ENCODE measurements at places on chromosomes 11 and 22.

GRCh38 chr11:105070306-105070705, 25.2 kb upstream of the CARD16 start:
- peak; percentile 30 for DNase-seq

- no peak for DNase-seq
Observed at GRCh38 chr11:60367009-60367408, 11.3 kb upstream of the MS4A7 start.

DNA sequence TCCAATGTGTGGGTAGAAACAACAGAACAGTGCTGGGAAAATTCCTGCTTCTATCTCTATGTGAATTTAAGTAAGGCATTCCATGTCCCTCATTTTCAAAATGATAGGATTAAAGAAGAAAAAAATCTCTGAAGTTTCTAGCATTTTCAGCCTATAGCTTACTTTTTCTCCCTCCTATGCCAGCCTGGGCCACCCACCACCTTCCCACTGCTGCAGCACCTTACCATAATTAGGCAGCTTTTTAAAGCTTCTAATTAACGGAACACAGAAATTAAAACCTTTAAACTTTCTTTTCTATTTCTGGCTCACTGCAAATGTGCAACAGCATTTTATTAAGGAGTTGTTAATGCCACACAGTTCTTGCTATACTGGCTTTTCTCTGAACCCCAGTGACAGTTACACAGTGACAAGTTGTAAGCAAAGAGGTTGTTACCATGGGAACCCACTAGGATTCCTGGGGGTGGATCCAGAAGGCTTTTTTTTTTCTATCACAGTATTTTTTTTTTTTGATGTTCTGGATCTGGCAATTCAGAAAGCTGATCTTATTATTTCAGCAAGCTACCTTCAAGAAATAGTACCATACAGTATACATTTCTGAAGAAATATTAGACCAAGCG, 20.2 kb downstream of the CELF1 start:
- DNase-seq, result no peak

GRCh38 chr22:42432020-42432596, at the start of gene NFAM1:
Gene NFAM1, minus strand, starts transcription at chr22:42432403. Its CDS starts 46 bp downstream, at chr22:42432357.
- no peak for DNase-seq

- no peak for DNase-seq
Observed at GRCh38 chr11:89667001-89667400, 43.1 kb upstream of the TRIM77 start.

- DNase-seq, result no peak
Observed at GRCh38 chr11:85945788-85946187, 90.6 kb downstream of the CCDC83 start.

- DNase-seq, result peak; percentile 21
Observed at GRCh38 chr11:47886096-47886495, 37.9 kb upstream of the NUP160 start.

DNA sequence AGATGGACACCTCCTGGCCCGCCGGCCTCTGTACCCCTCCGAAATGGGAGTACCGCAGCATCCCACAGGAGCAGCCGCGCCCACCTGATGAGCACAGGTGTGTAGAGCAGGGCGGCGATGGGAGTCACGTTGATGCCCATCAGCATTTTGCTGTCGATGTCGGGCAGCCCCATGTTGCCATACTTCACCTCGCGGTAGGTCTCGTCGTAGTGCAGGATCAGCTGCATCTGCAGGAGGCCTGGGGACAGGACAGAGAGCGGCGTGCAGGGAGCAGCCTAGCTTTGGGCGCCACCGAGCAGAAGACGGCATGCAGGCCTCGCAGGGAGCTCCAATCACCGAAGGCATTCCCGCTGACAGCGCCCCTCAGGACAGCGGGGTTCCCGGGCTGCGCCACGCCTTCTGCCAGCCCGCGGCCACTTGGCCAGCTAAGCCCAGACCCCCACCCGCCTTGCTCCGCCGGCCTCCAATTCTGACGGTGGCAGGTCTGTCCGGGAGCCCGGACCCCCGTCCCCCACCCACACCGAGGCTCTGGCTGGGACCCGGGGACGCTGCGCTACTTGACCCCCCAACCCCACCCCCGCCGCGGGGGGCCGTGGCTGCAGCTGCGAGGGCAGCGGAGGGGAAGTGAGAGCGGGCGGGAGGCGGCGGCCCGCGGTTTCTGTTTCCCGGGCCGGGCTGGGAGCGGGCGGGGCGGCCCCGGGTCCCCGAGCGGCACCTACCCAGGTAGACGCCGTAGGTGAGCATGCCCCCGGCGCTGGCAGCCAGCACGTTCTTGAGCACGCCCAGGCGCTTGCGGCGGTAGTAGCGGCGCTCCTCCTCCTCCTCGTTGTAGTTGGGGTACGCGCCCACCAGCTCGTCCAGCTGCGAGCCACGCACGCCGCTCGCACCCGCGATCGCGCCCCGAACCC, 705 bp downstream of the UNC93B1 start:
- DNase-seq, result peak; percentile 76

GRCh38 chr11:119081682-119082260, 2.9 kb upstream of the HMBS start:
- no peak for DNase-seq

DNA sequence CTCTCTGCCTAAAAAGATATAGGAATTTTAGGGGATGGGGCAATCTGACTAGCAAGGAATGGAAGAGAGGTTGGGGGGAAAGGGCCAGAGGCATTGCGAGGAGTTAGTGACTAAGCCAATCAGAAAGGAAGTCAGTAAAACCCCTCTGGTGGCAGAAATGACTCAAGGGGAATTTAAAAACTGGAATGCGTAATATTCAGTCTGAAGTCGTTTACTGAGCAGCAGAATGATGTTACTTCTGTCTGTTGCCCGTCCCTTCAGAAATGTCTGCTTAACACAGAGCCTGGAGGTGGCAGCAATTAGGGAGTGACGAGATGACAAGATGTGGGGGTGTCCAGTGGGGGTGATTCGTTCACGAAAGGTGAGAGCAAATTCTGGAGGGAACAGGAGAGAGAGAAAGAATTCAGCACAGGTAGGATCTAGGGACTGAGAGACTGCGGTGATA, 107.7 kb upstream of the CLMP start:
- DNase-seq, result peak; percentile 8

- no peak for DNase-seq
Observed at GRCh38 chr11:46655631-46656030, 38.3 kb downstream of the ATG13 start.

GRCh38 chr11:2867722-2868505, 17.7 kb downstream of the CDKN1C start:
- no peak for DNase-seq

- no peak for DNase-seq
Observed at GRCh38 chr22:24440270-24440717, 12.9 kb downstream of the ADORA2A start.

GRCh38 chr22:49712195-49712791, 115.4 kb downstream of the BRD1 start:
- DNase-seq, result no peak

GRCh38 chr11:30595934-30596333, 9.8 kb upstream of the MPPED2 start:
- DNase-seq, result no peak

- no peak for DNase-seq
Observed at GRCh38 chr22:17592201-17592600, 28.9 kb downstream of the SLC25A18 start.

DNA sequence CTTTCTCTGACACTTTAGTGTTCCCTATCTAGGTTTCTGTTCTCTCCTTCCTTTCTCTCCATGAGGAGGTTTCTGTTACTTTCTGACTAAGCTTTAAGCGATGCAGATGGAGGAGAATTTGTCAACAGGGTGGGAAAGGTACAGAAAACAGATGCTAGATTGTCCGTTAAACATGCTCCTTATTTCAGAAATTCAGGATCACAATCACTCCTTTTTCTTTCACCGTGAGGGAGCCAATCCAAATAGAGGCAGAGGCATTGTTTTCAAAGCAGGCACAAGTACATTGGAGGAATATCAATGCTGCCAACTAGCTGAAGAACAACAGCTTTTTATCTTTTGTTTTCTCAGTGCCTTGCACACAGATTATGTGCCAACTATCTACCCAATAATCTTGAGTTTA, 215.7 kb upstream of the FOLH1 start:
- DNase-seq, result no peak

DNA sequence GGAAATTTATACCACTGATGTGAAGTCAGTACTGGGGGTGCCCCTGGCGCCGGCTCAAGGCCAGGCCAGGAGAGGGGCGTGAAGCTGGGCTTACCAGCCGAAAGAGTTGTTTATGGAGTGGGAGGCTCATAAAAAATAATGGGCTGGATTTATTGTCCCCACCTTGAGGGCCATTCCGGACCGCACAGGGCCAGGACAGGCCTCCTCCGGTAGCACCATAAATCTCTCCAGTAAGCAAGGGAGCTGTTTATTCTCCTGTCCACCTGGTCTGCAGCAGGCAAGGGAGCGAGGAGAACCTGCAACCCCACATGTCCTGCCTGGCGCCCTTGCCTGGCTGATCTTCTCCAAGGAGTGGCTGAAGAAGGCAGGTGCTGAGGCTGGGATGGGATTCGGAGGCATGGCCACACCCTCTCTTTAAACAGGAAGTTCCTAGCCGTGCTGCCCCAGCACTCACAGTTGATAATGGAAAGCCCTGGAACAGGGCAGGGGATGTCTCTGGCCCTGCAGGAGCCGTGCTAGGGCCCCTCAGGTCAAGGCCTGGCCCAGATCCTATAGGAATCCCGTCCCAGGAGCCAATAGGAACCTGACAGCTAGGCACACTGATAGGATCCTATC, 65.1 kb downstream of the SCUBE1 start:
- DNase-seq, result no peak

- no peak for DNase-seq
Observed at GRCh38 chr22:27100789-27101188, 443.4 kb downstream of the MIAT start.

GRCh38 chr22:19811811-19812771, 42.6 kb downstream of the GNB1L start:
- peak; percentile 1 for DNase-seq

DNA sequence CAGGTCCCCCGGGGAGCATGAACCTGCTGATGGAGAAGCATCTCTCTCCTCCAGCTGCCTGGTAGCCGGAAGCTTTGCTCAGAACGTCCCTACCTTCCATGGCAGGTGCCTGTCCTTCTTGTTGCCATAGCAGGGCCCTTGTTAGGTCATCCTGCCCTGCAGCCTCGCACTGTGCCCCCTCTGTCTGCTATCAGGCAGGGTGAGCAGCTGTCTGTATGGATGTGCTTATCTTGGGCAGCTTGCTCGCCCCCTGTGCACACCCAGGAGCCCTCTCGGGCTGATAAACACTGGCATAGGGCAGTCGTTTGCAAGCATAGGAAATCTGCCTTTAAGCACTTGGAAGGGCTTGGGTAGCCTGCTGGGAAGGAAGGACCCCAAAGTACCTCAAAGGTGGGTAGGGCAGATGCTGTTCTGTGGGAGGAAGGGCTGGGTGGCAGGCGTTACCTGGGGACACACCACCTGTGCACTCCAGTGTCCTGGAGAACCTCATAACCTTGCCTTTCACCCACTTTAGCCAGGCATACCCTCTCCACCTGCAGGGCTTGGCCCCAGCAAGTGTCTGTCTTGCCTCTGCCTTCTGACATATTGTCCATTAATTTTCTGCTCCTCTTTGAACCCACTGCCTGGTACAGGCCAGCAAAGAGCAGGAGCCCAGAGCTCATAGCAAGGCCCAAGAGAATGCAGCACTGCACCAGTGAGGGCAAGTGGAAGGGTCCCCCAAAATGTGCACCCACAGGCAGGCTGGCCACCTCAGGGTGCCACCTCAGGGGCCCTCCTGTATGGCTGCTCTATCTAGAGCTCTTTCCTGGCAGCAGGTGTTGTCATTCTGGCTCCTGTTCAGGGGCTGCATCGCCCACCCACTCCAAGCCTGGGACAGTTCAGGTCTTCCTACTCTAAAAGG, 8.0 kb upstream of the COMT start:
- DNase-seq, result no peak

GRCh38 chr11:120739780-120740179, 228.2 kb downstream of the GRIK4 start:
- no peak for DNase-seq

DNA sequence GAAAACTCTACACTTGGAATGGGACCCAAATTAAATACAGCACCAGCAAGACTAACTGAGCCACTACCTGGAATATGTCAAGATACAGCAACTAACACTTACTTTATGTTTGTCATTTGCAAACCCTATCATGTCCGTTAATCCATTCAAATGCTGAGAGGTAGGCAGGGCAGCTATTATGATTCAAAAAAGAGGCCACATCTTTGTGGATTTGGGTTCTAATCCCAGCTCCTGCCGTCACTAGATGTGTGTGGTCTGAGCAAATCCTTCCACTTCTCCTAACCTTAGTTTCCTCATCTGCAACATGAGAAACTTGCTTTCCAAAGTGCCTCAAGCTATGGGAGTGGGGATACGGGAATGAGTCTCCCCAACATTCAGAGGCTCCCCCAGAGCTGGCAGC, 24.2 kb downstream of the FLI1 start:
- no peak for DNase-seq

DNA sequence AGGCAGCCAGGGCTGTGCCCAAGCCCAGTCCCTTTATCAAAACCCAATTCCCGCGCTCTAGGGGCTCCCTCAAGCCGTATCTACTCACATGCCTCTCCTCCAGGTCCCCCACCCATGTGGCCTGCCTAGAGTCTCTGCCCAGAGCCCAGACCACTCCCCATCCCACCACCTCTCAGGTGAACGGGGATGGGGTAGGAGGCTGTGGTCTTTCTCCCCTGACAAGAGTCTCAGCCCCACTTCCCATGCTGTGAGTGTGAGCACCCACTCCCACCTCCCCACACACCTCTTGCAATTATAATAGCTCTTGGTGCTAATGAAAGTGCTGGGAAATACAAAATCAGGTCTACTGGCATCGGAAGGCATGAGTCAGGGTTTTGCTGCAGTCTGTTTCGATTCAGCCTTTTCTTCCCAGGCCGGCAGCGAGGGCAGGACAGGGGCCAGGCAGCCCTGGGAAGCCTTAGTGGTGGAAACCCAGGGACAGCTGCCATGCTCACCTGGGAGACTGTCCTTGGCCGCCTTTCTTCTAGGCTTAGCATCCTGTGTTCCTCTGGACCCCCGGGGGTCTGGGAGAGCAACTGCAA, 16.7 kb upstream of the TMPRSS4 start:
- DNase-seq, result no peak

DNA sequence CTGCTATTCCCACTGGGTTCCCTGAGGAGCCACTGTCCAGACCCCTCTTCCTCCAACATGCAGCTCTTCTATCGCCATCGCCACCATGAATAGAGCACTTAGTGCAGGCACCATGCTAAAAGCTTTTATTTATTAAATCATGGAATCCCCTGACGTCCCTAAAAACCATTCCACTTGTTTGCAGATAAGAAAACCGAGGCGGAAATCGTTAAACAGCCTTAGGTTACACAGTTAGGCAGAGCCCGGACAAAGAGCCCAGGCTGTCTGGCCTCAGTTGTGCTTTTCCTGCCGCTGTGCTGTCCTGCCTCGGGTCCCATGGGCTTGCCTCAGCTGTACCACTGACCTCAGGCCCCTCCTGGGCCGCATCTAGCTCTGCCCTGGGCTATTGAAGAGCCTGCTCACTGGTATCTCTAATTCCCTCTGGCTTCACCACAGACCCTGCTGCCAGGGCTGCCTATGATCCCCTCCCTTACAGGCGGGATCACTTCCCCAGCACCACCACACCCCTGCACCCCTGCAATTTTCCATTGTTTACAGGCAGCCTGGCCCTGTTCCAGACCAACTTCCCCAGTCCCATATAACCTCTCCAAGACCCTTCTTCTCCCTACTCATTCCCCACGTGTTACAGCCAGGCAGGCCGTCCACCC, 13.0 kb upstream of the TUB start:
- DNase-seq, result no peak

Data from CD4-positive, alpha-beta T cell treated with Interleukin-17A for 4 hours (primary cell).